ENCODE measurements at places on chromosomes 12 and 14.
A peak's percentile ranks its signal among the peaks of the same experiment; 100 is the strongest.

- DNase-seq, result peak; percentile 37
Measured at GRCh38 chr14:104148433-104149277, 10.3 kb downstream of the KIF26A start.

GRCh38 chr14:44149597-44149996 lies 357.5 kb downstream of the FSCB start:
- peak; percentile 8 for DNase-seq

DNA sequence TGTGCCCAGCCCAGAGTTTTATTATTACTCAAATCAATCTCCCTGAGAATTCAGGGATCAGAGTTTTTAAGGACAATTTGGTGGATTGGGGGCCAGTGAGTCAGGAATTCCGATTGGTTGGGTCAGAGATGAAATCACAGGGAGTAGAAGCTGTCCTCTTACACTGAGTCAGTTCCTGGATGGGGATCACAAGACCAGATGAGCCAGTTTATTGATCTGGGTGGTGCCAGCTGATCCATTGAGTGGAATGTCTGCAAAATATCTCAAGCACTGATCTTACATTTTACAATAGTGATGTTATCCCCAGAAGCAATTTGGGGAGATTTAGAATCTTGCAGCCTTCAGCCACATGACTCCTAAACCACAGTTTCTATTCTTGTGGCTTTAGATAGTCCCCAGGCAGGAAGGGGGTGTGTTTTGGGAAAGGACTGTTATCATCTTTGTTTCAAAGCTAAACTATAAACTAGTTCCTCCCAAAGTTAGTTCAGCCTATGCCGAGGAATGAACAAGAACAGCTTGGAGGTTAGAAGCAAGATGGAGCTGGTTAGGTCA lies 89.1 kb upstream of the CNOT2 start:
- no peak for DNase-seq

DNA sequence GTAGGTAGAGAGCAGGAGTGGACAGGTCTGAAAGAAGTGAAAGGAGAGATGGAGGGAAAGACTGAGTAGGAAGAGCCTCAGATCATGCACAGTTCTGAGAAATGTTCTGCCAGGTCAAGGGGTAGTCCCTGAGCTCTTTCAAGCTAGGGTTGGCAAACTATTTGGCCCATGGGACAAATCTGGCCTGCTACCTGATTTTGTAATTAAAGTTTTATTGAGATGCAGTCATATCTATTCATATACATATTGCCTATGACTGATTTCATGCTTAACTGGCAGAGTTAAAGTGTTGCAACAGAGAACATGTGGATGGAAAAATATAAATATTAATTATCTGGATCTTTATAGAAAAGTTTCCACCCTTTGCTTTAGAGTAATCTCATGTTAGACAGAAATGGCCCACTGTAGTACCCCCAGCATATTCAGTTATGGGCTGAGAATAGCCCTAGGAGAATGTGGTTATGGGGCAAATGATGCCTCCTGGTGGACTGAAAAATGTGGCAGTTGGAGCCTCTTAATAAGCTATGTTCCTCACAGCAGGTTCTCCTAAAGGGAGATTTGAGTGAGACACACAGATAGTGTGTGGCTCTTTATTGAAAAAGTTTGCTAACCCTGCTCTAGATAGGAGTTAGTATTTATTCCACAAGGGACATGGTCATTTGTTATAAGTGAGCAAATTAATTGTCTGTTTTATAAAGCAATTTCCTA lies 476.9 kb downstream of the LRIG3 start:
- DNase-seq, result no peak

DNA sequence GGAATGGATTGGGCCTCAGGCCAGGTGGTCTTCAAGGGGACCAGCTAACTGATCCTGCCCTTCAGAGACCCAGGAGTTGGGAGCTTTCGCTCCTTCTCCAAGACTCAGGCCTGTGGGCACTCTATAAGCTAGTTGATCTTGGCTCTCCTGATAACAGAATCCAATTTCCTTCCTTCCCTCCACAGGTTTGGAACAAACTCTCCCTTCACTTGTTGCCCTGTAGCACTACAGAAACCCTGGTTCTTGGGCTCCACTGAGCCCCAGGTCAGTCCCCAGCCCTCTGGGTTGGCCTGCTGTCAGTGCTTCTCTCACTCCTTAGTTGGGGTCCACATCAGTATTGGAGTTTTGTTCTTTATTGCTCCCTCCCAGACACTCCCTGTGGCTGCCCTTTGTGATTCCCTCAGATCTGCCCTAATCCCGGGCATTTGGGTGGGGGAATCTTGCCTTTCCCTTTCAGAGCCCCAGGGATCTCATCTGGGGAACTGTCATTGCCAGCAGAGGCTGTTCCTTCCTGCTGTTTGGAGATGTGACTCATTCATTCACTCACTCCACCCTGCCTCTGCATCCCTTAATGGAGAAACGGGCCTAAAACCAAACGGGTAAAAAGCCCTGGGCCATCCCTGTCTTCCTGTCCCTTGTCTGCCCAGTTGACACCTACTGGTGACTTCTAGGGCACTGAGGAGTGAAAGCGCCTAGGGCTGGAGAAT lies 4.4 kb upstream of the GPD1 start:
- no peak for DNase-seq

GRCh38 chr14:106586098-106586704 lies 1059.8 kb downstream of the TMEM121 start:
- peak; percentile 60 for DNase-seq

- no peak for DNase-seq
Measured at GRCh38 chr12:93059925-93060665, 131.0 kb upstream of the EEA1 start.

GRCh38 chr14:74860899-74861733 lies 14.8 kb downstream of the PROX2 start:
- peak; percentile 93 for DNase-seq

DNA sequence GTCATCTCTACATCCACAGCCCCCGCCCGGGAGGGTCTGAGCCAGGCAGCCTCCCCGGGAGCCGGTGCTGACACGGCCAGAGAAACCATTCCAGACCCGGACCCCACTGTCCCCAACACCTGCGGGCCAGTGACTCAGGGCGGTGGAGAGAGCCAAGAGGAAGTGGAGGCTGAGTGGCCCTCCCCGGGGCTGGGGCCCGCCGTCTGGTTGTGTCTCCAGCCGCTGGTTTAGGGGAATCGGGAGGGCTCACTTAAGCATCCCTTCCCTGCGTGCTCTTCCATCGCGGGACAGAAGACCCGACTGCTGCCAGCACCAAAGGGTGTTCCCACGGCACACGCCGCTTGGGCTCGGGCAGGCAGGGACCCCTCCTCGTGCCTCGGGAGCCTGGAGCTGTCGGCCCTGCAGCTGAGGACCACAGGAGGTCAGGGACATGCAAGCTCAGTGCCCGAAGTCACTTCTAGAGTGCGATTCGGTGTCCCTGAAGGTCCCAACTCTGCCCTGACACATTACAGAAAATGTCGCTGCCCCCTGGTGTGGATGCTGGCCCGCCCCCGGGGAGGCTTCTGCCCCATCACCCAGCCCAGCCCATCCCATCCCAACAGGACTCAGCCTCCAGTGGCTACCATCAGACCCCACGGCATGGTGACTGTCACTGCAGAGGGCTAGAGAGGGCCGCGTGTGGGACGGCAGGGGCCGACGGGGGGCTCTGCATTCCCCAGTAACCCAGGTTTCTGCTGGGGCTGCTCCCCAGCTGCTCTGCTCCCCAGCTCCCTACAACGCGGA lies 50.8 kb downstream of the GALNT9 start:
- no peak for DNase-seq

GRCh38 chr12:32176606-32177005 lies 70.0 kb downstream of the BICD1 start:
- DNase-seq, result no peak

GRCh38 chr14:100622708-100623485 lies 35.7 kb upstream of the BEGAIN start:
- no peak for DNase-seq

GRCh38 chr12:49847161-49847560 lies 4.3 kb upstream of the BCDIN3D start:
- no peak for DNase-seq

DNA sequence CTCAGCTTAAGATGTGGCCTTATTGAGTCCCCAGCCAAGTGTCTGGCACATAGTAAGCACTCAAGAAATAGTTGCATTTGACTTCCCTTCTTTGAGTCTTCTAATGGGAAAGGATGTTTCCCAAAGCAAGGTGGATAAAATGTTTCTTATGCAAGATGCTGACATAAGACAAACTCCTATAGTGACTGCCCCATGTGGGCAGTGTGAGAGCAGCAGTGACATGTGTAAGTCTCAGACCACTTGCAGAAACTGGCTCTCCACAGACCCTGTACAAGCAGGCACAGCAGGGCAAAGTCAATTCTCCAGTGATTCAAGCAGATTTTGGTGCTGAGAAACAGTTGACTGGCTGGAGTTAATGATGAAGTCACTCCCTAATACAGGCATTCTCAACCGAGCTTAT lies 255.3 kb downstream of the ANO2 start:
- DNase-seq, result no peak

- DNase-seq, result no peak
Measured at GRCh38 chr12:109557805-109558204, 15.5 kb downstream of the MMAB start.

DNA sequence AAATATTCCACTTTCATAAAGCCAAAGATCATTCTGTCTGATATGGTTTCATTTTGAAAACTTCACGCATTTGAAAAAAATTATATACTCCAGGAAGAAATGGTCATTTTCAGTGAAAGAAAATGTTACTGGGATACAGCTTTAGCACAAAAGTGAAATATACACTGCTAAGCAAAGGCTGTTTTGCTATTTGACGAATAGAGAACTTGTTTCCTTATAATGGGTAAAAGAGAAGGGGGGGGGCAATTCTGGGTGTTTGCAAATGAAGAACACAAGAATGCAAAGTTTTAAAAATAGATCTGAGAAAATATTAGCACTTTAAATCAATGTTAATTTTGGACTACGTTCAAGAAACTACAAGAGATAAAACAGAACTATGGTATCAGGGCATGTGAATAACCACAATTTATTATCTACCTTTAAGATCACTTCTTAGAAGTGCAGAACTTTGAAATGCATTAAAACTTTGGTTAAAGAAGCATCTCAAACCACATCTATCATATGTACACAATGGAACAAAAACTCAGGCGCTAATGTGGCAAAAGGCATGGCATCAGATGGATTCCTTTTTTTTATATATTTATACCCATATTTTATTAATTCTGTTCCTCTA lies 51.1 kb downstream of the EFCAB11 start:
- DNase-seq, result no peak

- no peak for DNase-seq
Measured at GRCh38 chr12:51156245-51156765, 16.6 kb downstream of the TFCP2 start.

- no peak for DNase-seq
Measured at GRCh38 chr12:53726946-53727309, 324 bp downstream of the CALCOCO1 start.

- no peak for DNase-seq
Measured at GRCh38 chr12:28443337-28443736, 253.1 kb downstream of the CCDC91 start.

GRCh38 chr12:45220363-45220931 lies 4.6 kb downstream of the ANO6 start:
- DNase-seq, result no peak
